ENCODE measurements at places on chromosomes 16 and 17.
A peak's percentile ranks its signal among the peaks of the same experiment; 100 is the strongest.

- DNase-seq = no peak
Measured at GRCh38 chr16:85644093-85644712, 31.1 kb downstream of the GSE1 start.

DNA sequence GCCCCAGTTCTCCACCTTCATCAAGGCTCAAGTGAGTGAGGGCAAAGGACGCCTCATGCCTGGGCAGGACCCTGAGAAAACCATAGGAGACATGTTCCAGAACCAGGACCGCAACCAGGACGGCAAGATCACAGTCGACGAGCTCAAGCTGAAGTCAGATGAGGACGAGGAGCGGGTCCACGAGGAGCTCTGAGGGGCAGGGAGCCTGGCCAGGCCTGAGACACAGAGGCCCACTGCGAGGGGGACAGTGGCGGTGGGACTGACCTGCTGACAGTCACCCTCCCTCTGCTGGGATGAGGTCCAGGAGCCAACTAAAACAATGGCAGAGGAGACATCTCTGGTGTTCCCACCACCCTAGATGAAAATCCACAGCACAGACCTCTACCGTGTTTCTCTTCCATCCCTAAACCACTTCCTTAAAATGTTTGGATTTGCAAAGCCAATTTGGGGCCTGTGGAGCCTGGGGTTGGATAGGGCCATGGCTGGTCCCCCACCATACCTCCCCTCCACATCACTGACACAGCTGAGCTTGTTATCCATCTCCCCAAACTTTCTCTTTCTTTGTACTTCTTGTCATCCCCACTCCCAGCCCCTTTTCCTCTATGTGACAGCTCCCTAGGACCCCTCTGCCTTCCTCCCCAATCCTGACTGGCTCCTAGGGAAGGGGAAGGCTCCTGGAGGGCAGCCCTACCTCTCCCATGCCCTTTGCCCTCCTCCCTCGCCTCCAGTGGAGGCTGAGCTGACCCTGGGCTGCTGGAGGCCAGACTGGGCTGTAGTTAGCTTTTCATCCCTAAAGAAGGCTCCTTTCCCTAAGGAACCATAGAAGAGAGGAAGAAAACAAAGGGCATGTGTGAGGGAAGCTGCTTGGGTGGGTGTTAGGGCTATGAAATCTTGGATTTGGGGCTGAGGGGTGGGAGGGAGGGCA, 9.7 kb downstream of the FKBP10 start:
- no peak for DNase-seq

DNA sequence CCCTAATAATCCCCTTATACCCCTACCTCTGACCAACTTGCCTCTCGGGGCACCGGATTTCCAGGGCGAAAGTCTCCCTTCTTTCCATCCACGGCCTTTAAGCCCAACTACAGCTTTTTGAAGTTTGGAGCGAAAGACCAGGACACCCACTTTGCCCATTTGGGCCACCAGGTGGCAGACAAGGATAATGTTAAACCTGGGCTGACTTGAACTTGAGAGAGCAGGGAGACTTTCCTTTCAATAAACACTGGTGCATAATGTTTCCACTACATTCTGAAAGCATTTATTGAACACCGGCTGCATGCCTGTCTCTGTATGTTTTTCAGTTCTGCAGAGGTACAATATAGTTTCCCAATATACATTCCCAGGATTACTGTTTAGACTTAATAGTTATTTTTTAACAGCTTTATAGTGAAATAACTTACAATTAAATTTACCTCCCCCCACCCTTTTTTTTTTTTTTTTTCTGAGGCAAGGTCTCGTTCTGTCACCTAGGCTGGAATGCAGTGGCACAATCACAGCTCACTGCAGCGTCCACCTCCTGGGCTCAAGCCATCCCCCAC, 6.9 kb upstream of the CES3 start:
- DNase-seq = peak; percentile 90

DNA sequence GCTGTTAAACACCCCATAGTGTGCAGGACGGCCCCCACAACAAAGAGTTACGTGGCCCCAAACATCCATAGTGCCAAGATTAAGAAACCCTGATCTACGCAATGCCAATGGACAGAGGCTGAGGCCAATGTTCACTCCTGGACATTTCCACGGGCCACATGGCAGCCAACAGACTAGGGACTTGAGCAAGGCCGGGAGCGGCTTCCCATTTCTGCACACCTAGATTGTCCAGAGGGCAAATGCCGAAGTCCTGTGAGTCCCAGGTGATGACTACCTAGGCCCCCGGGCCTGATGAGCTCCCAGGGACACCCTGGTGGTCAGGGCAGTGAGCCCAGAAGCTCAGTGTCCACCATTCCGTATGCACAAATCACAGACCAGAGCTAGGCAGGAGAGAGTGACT, 95.5 kb downstream of the AMFR start:
- no peak for DNase-seq

Measured in NCI-H524 (cell line).